ENCODE measurements at places on chromosomes 7 and 10.
A peak's percentile ranks its signal among the peaks of the same experiment; 100 is the strongest.

- DNase-seq = no peak
Measured at GRCh38 chr7:94701555-94701973, 45.6 kb upstream of the SGCE start.

GRCh38 chr10:52940921-52941320 is 168.3 kb upstream of the MBL2 start:
- no peak for DNase-seq

GRCh38 chr10:124651402-124651891 is 92.7 kb downstream of the FAM53B start:
- no peak for DNase-seq

GRCh38 chr10:76618171-76618570 is 1019.4 kb downstream of the KCNMA1 start:
- DNase-seq = no peak

- DNase-seq = no peak
Measured at GRCh38 chr7:130488392-130489139, 3.3 kb upstream of the MEST start.

DNA sequence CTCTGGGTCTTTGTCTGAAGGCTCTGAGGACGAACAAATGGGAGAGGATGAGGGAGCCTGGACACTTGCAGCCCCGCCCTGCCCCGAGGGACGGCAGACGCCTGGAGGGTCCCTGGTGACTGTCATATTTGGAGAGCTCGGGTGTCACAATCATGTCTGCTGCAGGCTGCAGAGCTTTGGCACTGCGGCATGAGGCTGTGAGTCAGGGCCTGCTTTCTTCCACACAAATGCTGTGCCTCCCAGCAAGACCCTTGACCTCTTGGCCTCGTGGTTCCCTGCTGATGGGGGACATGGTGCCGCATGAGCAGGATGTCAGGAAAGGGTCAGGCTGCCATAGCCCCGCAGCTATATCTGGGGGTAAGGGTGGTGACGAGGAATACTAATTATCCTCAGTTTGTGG is 64.9 kb upstream of the PPIF start:
- no peak for DNase-seq

DNA sequence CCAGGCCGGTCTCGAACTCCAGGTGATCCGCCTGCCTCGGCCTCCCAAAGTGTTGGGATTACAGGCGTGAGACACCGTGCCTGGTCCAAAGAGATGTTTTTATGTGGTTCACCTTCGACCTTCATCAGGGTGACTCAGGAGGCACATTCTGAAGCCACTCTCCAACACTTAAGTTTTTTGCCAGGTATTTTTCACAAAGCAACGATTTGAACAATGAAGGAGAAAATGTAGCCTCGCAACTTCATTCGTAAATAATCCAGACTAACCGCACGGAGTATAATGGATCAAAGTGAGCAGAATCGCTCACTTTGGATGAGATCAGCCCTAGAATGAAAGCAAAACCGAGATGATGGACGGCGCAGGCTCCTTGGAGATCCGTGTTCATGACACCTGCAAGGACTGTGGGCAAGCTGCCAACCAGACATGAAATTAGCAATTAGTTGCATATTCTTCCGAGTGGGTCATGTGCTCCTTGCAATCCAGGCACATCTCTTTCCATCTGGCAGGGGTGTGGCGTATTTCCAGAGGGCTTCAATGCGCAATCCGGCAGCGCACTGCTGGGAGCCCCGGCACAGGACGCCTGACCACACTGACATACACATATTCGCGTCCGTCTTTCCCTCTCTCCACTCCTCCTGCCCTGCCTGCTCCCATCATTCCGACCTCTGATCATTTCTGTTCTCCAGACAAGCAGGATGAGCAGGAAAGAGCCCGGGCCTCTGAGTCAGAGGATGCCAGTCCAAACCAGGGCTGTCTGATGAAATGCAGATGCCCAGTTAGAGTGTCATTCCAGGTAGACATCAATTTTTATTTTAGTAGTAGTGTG is 148.4 kb downstream of the KLF6 start:
- no peak for DNase-seq

- DNase-seq = no peak
Measured at GRCh38 chr7:55970978-55971377, 6.6 kb downstream of the NIPSNAP2 start.

GRCh38 chr10:97071496-97071895 is 114.3 kb downstream of the SLIT1 start:
- no peak for DNase-seq

DNA sequence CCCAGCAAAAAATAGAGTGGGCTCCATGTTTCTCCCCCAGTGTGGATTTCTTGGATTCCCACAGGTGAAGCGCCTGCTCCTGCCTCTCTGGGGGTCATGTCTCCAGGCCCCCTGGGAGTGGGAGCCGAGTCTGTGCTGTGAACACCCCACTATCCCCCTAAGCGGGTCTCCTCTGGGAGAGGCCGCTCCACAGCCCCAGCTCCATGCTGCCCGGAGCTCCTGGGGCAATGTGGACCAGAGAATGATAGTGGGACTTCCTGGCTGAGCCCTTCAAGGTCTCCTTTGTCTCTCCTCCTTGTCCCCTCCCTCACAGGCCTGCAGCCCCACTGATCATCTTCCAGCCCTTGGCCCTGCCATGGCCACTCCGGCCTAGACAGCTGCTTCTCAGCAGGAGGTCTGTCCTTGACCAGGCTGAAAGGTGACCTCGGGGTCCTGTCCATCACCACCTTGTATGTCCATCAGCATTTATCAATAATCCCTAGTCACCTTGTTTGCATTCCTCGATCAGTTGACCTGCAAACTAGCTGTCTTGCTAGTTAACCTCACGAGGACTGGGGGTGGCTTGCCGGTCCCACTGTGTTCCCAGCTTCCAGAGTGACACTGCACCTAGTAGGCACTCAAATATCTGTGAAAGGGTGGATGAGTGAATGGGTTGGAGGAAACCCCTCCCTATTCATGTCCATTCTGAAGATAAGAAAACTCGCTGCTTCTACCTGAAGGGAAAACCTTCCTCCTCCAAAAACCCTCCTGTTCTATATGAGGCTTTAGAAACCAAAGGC is 776 bp upstream of the CALML3 start:
- no peak for DNase-seq

DNA sequence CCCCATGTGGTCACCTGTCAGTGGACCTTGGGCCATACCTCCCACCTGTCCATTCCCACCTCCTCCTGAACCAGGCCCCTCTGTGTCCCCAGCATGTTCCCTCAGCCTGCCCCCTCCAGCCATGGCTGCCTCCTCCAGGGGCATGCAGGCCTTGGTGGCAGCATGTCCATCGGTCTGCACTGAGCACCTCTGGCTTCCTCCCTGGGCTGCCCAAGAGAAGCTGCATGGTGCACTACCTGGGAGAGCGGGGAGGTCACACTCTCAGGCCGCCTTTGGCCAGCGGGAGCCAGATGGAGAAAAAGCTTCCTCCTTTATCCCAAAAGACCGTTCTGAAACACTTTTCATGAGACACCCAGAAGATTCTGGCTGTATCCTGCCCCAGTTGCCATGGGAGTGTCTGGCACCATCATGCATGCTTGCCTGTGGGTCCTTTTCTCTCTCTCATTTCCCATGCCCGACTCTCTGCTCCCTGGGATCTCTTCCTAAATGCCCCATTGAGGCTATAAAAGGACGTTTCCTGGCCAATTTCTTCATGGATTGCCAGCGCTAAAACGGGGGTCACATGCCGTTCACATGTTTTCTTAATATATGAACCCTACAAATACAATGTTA is 45.5 kb upstream of the MGMT start:
- DNase-seq = no peak

DNA sequence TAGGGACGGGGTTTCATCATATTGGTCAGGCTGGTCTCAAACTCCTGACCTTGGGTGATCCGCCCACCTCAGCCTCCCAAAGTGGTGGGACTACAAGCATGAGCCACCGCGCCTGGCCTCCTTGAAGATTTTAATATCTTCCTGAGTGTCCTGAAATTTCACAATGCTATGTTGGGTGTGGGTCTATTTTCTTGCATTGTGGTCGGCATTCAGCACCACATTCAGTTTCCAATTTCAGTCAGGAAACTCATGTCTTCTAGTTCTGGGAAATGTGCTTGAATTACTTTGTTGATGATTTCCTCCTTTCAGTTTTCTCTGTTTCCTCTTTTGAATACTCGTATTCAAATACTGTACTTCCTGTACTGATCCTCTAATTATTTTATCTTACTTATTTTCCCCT is 49.3 kb upstream of the IL6 start:
- peak; percentile 28 for DNase-seq

- no peak for DNase-seq
Measured at GRCh38 chr7:116691664-116692063, 19.7 kb downstream of the MET start.

DNA sequence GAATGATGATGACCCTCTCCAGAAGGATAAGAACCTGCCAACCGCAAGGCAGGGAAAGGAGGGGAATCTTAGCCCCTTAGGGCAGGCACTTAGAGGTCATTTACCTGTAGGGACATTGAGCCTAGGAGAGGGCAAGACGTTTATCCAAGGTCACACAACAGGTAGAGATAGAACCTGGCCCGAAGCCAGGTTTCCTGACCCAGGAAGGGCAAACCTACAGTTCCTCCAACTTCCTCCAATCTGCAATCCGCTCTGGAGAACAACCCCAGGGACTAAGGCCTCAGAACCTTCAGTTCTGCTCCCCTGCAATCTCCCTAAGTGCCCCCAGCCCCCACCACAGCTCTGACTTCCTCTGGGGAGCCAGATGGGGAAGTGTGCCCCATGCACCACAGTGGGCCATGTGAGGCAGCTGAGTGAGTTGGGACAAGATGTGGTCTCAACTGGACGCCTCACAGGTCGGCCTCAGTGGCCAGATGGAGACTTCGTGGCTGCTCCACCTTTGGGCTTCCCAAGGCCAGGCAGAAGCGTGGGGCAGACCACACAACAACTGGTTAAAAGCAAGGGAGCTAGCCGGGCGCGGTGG is 1.4 kb upstream of the PSAP start:
- peak; percentile 28 for DNase-seq

DNA sequence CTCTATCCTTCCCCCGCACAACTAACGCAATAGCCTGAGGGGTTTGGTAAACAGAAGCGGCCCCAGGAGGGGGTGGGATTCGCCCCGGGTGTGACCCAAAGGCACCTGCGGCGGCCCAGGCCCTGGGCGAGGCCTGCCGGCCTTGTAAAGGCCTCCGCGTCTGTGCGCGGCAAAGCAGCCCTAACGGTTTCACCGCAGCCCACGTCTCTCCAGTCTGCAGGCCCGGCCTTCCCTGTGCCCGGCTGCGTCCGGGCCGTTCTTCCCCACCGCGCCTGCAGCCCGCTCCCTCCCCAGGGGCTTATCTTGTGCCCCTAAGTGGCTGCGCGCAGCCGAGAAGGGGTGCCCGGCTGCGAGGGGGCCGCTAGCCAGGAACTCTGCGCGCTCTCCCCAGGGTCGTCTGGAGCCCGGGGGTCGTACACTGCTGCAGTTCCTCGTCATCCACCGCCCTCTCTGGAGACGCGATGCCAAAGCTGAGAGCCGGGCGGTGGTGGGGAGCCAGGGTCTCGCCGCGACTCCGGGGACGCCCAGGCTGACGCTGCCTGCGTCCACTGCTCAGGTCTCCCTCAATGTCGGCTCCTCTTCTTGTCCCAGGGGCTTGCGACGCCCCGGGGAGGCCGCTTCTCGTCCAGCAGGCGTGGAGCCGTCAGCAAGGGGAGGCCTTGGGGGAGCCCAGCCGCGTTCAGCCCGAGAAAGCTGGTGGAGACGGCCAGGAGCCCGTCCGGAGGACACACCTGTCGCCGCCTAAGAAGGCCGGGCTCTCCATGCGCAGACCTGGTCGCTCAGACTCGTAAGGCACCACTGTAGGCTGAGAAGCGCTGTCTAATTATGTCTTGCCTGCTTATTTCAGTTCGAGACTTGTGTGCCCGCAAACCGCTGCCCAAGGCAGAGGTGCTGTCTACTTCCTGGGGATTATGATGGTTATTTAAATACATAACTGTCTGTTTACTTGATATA is 132.3 kb downstream of the SPAG6 start:
- DNase-seq = peak; percentile 13

GRCh38 chr7:129952086-129952652 is 591 bp downstream of the UBE2H start:
- peak; percentile 69 for DNase-seq

DNA sequence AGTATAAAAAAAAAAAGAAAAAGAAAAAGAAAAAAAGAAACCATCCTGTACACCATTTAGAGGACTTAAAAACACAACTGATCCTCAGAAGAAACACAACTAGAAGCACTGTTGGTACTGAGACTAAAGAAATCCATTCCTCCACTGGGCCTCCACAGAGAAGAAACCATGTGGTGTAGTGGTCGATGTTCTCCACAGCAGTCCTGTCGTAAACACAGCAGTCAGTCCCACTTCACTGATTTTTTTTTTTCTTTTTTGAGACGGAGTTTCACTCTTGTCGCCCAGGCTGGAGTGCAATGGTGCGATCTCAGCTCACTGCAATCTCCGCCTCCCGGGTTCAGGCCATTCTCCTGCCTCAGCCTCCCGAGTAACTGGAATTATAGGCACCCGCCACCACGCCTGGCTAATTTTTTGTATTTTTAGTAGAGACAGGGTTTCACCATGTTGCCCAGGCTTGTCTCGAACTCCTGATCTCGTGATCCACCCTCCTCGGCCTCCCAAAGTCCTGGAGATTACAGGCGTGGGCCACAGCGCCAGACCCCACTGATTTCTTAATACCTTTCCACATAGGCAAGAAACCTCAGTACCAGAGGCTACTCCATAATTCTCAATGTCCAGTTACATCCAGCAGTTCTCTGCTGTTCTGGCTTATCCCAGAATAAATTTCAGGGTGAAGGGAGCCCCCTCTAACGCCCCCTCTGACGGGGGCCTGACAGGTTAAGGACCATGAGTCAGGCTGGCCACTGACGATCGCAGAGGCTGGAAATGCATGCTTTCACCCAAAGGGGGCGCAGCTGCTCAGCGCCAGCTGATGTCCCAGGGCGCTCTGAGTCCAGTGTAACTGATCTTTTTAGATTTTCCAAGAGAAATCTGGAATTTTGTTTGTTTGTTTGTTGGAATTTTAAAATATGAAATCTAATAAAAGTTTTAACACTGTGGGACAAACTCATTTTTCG is 24.8 kb upstream of the FFAR4 start:
- DNase-seq = peak; percentile 17

GRCh38 chr10:87066865-87067264 is 27.8 kb downstream of the GLUD1 start:
- no peak for DNase-seq

GRCh38 chr10:11715815-11716494 is 26.2 kb upstream of the ECHDC3 start:
- DNase-seq = no peak

GRCh38 chr7:95772771-95773581 is 622 bp downstream of the DYNC1I1 start:
- no peak for DNase-seq

DNA sequence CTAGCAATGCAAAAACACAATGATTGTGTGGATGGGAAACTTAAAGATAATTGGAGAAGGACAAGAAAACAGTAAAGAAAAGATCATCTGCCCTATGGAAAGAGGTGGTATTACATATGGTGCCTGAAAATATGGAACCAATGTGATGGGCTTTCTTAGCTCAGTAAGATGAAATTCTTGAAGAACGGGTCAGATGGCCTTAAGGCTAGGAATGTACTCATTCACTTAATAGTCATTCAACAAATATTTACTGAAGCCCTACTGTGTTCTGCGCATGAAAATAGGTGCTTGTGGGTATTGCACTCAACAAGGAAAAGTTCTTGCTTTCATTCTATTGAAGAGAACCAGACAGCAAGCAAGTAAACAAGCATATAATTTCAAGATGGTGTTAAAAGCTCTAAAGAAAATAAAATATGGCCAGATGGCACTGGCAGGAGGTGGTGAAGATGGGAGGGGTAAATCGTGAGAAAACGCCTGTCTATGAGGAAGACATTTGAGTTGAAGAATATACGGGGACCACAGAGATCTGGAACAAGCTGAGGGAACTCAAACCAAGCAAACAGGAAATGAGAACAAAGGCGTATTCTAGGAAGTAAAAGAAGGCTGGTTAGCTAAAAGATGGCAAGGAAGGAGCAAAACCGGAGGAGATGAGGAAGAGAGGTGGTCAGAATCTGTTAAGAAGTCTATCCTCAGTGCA is 179.7 kb downstream of the ANK3 start:
- no peak for DNase-seq

Data from GM12865 (cell line).